ENCODE measurements at places on chromosomes 3 and 15. TPM values are rescaled to one million over a fixed set of nuclear protein-coding genes. Genes with fewer than 3 reads are reported as not detected.

Gene ACKR4
- total RNA-seq, result 1.5 TPM

Gene TMOD2
- total RNA-seq, result 13.4 TPM

Gene PCYT1A
- total RNA-seq, result 97.8 TPM

Gene MNS1
- 1.5 TPM for total RNA-seq

Gene CCR9
- not detected for total RNA-seq

Gene PPIB
- 1,505 TPM for total RNA-seq

Gene EIF4E3
- 1.2 TPM for total RNA-seq

Gene NANOGP8
- not detected for total RNA-seq

Gene ZBBX
- 0.12 TPM for total RNA-seq

Gene GDPGP1
- total RNA-seq, result 3.0 TPM

Gene UMPS
- 27.9 TPM for total RNA-seq

Gene BCHE
- total RNA-seq, result 13.4 TPM

Gene GHSR
- not detected for total RNA-seq

Gene PPP1R14D
- not detected for total RNA-seq

Gene SLC12A1
- total RNA-seq, result not detected

Gene MAGEL2
- total RNA-seq, result under 0.01 TPM

Gene KIF15
- 7.4 TPM for total RNA-seq

Gene GOLGA8G
- total RNA-seq, result not detected

Gene PLSCR4
- total RNA-seq, result 18.1 TPM

Gene SNTN
- total RNA-seq, result not detected

Gene ALDH1A2
- 10.9 TPM for total RNA-seq

Gene NEO1
- total RNA-seq, result 14.6 TPM

Gene PTPN23
- 28.8 TPM for total RNA-seq

Gene CTNNB1
- total RNA-seq, result 975 TPM

Gene FEZF2
- total RNA-seq, result not detected

Gene XCR1
- under 0.01 TPM for total RNA-seq

Gene CSNK1G1
- 28.3 TPM for total RNA-seq

Gene MRPS11
- 31.5 TPM for total RNA-seq

Gene ARRDC4
- total RNA-seq, result 8.4 TPM

Gene SAMD7
- not detected for total RNA-seq

Gene SOX14
- total RNA-seq, result not detected

Gene RPS17
- 1,039 TPM for total RNA-seq

Gene GHRL
- total RNA-seq, result 0.25 TPM

Gene HAUS2
- total RNA-seq, result 40.6 TPM

Gene PAQR9
- total RNA-seq, result not detected

Gene FANCD2OS
- total RNA-seq, result not detected

Gene CD86
- total RNA-seq, result not detected

Gene GOLGA6A
- not detected for total RNA-seq

Gene UQCC5
- total RNA-seq, result 12.6 TPM

Gene CPNE4
- total RNA-seq, result not detected

Gene PLSCR5
- total RNA-seq, result not detected

Gene SAMMSON
- 0.25 TPM for total RNA-seq

Gene ZPLD1
- total RNA-seq, result 0.62 TPM

Gene SLC6A11
- total RNA-seq, result not detected

Gene HRH1
- total RNA-seq, result 11.4 TPM

Gene GOLGA8R
- 1.9 TPM for total RNA-seq

Gene TMCC1
- 11.0 TPM for total RNA-seq

Gene ECE2
- total RNA-seq, result not detected

Gene LNP1
- total RNA-seq, result 5.8 TPM

Gene PLOD2
- total RNA-seq, result 317 TPM

Gene GOLGA6B
- not detected for total RNA-seq

Gene ALDH1L1
- 0.25 TPM for total RNA-seq

Gene AHSG
- not detected for total RNA-seq

Gene DNASE1L3
- not detected for total RNA-seq

Gene USP50
- total RNA-seq, result 0.62 TPM

Gene CYP11A1
- total RNA-seq, result 0.11 TPM

Gene TLNRD1
- total RNA-seq, result 8.7 TPM

Gene PLXND1
- total RNA-seq, result 56.2 TPM

Gene C2CD4B
- total RNA-seq, result 0.25 TPM

Data from uterine smooth muscle cell (primary cell).